Left renal pelvis (tissue), 4 donors: ENCODE measurements at places on chromosomes 5 and 9. TPM values are rescaled to one million over a fixed set of nuclear protein-coding genes. Genes with fewer than 3 reads are reported as not detected.

GRCh38 chr9:14978022-14979000 lies 68.1 kb upstream of the FREM1 start:
- DNase-seq: no peak

DNA sequence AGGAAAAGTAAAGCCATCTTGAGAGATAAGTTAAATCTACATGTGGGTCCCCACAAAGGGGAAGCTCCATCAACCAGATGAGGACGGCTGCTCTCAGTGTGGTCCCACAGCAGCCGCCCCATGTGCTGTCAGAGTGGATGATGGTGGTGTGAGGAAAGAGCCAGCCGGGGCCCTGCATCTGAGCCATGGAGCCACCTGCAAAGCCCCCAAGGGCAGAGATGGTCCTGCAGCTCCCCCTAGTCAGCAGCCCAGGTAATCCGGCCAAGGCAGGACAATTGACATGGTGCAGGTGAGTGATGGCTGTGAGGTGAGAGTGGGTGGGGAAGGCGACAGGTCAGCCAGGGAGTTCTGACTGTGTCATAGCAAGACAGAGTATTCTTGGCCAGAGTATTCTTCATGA lies 458.8 kb downstream of the ICE1 start:
- DNase-seq: no peak

DNA sequence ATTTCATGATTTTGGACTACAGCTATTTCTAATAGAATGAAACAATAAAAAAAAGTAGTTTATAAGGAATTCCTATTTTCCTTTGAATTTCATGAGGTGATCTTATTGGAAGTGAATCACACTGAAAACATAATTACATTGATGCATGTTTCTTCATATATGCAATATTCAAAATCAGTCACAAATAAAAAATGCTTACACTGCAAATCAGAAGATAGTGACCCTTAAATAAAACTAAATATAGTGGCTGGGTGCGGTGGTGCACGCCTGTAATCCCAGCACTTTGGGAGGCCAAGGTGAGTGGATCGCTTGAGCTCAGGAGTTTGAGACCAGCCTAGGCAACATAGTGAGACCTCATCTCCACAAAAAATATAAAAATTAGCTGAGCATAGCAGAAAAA lies 79.5 kb downstream of the CDC14B start:
- DNase-seq: no peak

GRCh38 chr9:125404733-125405132 lies 143.1 kb downstream of the GAPVD1 start:
- DNase-seq: no peak

GRCh38 chr9:33315371-33315770 lies 25.1 kb downstream of the NFX1 start:
- DNase-seq: no peak

GRCh38 chr9:136729144-136729543 lies 13.6 kb downstream of the LCN10 start:
- no peak for DNase-seq

- no peak for DNase-seq
Observed at GRCh38 chr9:132798817-132799790, 79.0 kb downstream of the AK8 start.

DNA sequence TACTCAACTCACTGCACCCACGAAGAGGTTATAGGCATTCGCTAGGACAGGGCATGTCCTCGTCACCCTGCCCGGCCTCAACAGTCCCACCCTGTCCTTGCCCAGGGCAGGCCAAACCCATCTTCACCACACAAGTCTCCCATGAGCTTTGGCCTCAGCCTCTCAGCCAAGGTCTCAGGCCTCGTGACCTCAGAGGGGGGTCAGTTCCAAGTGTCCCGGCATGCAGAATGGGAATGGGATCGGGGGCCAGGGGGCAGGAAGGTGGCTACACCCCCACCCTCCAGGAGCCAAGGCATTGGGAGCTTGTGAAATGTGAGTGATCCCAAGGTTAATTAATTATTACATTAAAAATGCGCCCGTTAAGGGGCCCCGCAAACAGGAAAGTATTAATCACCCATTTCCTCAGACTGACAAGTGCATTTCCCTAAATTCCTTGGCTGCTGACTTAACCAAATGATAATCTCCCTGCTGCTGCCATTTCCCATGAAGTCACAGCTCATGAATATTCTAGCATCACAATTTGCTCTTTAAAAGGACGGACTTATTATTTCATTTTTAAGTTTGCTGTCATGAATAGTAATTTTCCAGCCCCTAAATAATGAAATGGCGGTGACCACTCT lies 8.0 kb upstream of the UBAC1 start:
- DNase-seq: no peak

F2R gene
- 53.9 TPM for polyA plus RNA-seq

STC2 gene
- 0.98 TPM for polyA plus RNA-seq
